ENCODE measurements at places on chromosomes 1 and 21.
A peak's percentile ranks its signal among the peaks of the same experiment; 100 is the strongest.

GRCh38 chr21:40158366-40158765 is 291.1 kb downstream of the PCP4 start:
- no peak for DNase-seq

GRCh38 chr1:173570370-173571007 is 32.4 kb downstream of the SLC9C2 start:
- no peak for DNase-seq

GRCh38 chr1:113415310-113416070 is 25.2 kb downstream of the MAGI3 start:
- no peak for DNase-seq

- DNase-seq = peak; percentile 62
Measured at GRCh38 chr1:91803847-91804545, 82.0 kb downstream of the TGFBR3 start.

DNA sequence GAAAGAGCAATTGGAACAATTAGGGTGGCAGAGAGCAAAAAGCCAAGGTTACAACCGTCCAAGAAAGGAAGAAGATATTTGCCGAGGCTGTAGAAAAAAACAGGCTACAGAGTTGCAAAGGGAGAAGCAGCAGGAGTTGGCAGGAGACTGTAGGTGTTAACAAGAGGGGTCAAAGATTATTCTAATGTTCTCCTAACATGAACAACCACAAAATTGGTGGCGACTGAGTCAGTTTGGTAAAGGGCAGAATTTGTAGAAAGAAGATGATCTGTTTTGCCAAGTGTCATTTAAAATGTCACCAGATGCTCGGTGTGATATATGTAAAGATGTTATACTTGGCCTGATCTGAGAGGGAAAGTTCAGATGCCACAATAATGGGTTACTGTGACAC is 401 bp upstream of the PRUNE1 start:
- DNase-seq = no peak

- DNase-seq = no peak
Measured at GRCh38 chr21:32256873-32257620, 21.8 kb downstream of the MIS18A start.

GRCh38 chr1:33501774-33502173 is 29.3 kb downstream of the ZSCAN20 start:
- no peak for DNase-seq

DNA sequence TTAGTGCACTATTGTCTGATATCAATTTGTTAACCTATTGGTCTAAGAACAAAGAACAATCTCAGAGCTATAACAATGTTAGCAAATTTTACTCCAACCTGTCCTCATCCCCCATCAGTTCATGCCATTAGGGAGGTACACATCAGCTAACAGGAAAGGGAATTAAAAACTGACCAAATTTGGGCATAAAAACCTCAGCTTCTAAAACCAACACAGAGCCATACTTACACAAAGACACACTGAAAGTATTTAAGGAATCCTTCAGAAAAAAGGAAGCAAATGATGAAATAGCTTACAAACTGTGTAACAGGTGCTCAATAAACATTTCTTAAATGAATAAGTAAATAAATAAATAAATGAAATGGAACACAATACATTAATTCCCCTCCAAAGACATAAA is 89.2 kb downstream of the TTLL7 start:
- DNase-seq = no peak

DNA sequence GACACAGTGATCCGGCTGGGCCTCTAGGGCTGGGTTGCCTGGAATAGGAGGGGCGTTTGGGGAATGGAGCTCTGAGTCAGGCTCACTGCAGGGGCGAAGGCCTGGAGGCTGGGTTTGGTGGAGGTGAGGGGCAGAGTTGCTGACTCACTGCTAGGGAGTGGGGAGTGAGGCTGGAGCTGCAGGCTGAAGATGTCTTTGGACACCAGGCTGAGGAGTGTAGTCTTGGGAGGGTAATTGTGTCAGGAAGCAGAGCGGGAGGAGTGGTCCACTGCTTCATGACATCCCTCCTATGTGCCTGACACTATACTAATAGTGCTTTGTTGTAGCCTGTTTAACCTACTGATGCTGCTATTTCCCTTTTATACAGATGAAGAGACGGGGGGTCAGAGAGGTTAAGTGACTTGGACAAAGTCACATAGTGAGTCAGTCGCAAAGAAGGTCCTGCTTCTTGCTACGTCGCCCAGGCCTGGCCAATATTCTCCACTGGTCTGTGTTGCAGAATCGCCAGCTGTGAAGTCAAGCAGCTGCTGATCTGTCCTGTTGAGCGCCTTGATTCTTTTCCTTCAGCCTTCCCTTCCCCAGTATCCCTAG is 13.6 kb downstream of the ACTL8 start:
- DNase-seq = no peak

GRCh38 chr1:12851779-12852178 is 3.3 kb upstream of the HNRNPCL1 start:
- DNase-seq = no peak

GRCh38 chr21:31233711-31234110 is 110.3 kb downstream of the TIAM1 start:
- DNase-seq = no peak

DNA sequence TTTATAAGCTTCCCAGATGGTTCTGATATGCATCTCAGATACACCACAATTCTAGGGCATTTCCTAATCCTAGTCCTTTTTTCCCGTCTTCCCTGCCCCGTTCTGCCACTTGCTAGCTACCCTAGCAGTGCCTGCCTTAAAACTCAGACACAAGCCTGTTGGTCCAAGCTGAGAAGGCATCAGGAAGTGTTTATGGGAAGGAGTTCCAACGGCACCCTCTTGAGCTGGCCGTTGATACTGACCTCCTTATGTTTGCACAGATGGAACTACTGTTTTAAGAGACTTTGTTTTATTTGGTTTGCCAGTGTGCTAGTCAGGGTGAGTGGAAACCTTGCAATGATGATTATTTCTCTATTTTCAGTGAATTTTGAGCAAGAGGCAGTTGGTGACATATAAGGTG is 67.2 kb downstream of the UCK2 start:
- DNase-seq = no peak

- no peak for DNase-seq
Measured at GRCh38 chr1:59714966-59715365, 99.8 kb upstream of the HOOK1 start.

GRCh38 chr1:202160377-202160940 is at the start of gene PTPN7:
PTPN7 (minus strand) TSS chr1:202160602; CDS start chr1:202159402, 1,200 bp downstream.
- peak; percentile 91 for DNase-seq

- DNase-seq = no peak
Measured at GRCh38 chr1:239815074-239815473, 276.6 kb upstream of the FMN2 start.

DNA sequence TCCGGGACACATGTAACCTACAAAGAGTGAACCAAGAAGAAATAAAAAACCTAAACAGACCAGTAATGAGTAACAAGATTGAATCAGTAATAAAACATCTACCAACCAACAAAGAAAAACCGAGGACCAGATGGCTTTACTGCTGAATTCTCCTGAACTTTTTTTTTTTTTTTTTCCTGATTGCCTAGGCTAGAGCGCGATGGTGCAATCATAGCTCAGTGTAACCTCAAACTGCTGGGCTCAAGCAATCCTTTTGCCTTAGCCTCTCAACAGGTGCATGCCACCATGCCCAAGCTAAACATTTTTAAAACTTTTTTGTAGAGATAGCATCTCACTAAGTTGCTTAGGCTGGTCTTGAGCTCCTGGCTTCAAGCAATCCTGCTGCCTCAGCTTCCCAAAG is 11.2 kb upstream of the FGGY start:
- DNase-seq = no peak

DNA sequence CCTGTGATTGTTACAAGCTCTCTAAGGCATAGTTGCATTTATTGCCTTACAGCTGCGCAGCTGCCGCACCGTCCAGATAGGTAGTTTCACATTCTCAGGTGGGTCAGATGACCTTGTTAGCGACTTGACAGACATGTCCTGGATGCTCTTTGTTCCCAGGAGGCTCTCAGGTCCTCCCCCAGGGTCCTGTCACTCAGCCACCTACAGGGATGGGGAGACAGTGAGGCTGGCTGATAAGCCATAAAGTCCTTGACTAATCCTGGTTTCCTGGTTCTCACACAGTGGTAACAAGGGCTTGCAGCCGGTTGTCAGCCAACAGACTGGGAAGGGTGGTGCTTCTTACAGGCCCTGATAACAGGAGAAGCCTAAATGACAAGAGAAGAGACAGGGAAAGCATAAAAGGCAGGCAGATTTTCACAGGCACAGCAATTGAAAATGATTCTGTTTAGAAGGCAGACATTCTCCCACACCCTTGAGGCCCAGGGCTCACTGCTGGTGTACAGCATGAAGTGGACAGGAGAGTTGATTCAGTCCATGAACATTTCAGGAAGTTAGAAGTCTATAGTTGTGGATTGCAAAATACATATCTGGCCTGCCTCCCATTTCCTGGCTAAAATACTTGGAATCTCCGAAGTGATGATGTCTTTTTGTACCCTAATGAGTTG is 2.9 kb downstream of the ARF1 start:
- no peak for DNase-seq

DNA sequence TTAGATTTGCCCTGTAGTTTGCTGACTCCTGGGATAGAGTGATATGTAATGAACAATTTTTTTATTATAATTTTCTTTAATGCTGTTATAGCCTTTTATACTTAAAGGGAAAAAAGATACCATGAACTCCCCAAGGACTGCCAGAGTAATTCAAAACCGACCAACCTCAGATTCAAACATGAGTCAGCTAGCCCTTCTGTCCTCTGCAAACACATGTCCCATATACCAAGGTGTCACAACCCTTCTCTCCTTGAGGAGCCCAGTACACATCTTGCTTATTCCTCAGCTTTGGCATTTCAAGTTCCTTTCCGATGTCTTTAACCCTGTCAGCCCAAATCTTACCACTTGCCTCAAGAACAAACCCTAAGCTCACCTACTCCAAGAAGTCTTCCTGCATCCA is 184.9 kb downstream of the KCNH1 start:
- no peak for DNase-seq

- DNase-seq = peak; percentile 25
Measured at GRCh38 chr1:211327346-211327921, 801 bp downstream of the TRAF5 start.

DNA sequence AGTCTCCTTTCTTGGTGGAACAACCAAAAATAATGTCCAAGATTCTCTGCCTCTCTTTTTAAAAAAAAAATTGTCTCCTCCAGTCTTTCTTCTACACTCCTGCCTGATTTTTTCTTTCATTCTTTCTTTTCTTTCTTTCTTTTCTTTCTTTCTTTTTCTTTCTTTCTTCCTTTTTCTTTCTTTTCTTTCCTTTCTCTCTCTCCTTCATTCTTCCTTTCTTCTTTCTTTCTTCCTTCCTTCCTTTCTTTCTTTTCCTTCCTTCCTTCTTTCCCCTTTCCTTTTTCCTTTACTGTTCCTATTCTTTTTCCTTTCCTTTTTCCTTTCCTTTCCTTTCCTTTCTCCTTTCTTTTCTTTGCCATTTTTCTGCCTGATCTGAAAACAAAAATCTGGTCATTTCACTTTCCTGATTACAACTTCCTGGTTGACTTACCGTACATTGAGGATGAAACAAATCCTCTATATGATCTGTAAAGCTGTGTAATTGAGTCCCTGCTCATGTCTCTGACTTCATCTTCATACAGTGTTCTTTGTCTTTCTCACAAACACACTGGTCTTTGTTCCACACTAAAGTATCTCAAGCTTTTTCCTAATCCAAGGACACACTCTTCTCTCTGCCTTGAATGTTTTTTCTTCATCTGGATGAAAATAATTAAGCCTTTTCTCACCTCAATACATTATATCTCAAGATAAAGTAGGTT is 6.1 kb upstream of the KRTAP23-1 start:
- DNase-seq = no peak

DNA sequence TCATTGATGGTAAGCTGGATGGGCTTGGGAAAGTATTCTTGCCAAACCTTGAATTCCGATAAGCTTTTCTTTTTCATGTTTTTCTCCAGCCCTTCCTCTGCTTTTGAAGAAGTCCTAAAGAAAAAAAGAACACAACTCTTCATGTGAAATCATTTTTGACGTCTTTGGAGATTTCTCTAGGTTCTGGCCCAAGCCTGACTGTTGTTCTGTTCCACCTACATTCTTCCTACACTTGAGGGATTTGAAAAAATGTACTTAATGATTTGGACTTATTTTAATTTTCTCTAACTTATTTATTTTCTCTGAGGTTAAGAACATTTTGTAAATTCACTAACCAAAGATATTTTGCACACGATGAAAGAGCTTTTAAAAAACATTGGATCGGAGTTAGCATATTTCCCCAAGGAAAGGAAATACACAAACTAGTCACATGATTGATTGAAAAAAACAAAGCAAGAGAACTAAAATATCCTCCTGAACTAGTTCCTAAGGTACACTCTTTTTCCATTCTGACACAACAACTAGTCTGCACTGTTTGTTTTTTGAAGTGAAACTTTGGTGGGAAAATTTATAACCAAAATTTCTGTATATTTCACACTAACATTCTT is 82.3 kb downstream of the LTN1 start:
- no peak for DNase-seq

DNA sequence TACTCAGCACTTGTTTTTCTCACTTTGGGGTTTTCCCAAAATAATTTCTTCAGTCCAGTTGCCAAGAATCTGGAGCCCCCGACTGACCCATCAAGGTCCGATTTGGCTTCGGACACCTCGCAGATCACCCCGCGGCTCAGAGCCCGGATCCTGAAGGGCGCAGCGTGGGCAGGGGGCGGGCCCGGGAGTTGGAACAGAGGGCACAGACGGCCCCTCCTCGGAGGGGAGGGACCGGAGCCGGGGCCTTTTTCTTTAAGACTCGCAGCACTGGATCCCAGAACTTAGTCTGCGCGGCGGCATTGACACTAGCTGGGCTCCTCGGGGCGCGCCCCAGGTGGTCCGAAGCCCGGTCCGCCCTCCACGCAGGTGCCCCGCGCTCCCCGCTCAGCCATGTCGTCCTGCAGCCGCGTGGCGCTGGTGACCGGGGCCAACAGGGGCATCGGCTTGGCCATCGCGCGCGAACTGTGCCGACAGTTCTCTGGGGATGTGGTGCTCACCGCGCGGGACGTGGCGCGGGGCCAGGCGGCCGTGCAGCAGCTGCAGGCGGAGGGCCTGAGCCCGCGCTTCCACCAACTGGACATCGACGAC is at the start of gene CBR3:
CBR3 (plus strand) TSS at position 277 of the 588 bp plus-strand sequence; CDS start at position 391, 114 bp downstream.
- DNase-seq = peak; percentile 67

DNA sequence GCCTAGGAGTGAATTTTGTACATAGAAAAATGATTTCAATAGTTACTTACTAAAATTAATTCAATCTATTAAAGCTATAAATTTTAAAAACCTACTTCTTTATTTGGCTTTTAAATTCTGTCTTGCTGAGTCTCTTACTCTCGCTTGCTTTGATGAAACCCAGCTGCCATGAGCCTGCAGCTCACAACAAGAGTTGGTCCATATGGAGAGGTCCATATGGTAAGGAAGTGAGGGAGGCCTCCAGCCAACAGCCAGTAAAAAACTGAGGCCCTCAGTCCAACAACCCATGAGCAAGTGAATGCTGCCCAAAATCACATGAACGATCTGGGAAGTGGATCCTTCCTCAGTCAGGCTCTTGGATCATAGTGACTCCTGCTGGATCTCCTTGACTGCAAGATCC is 89.9 kb upstream of the CXADR start:
- no peak for DNase-seq

GRCh38 chr1:16907870-16908758 is 12.3 kb downstream of the RNU1-2 start:
- DNase-seq = no peak

GRCh38 chr1:224380003-224380402 is 23.3 kb downstream of the CNIH4 start:
- DNase-seq = no peak
